ENCODE measurements at places on chromosomes 5 and 9. TPM values are rescaled to one million over a fixed set of nuclear protein-coding genes. Genes with fewer than 3 reads are reported as not detected.

Gene TIMD4
- polyA plus RNA-seq = 0.51 TPM

Gene PTPN3
- polyA plus RNA-seq = 25.3 TPM

GRCh38 chr9:78756813-78757510 is 460.0 kb downstream of the PSAT1 start:
- no peaks in the 10 kb centered on the region for H3K36me3 ChIP-seq
- no peak for DNase-seq
- H3K27me3 ChIP-seq = no peaks in the 10 kb centered on the region
- H3K4me1 ChIP-seq = no peaks in the 10 kb centered on the region
- H3K27ac ChIP-seq = no peak overlapping the region

DNA sequence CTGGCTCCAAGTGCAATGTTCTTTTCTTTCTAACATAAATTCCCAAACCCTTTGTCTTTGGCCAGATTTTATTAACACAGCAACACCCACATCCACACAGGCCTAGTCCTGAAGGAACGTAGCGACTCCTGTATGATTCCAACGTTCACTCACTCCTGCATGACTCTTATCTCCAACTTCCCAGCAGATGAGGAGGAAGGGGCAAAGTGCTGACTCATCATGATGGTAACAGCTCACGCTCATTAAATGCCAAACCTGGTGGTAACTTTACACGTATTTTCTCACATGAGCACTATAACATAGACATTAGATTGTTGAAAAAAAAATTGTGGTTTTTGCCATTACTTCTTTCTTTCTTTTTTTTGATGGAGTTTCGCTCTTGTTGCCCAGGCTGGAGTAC is 1349.5 kb downstream of the EFNA5 start:
- no peak overlapping the region for H3K27ac ChIP-seq
- H3K4me3 ChIP-seq = no peak overlapping the region
- H3K27me3 ChIP-seq = no peaks in the 10 kb centered on the region
- no peaks in the 10 kb centered on the region for H3K36me3 ChIP-seq
- H3K4me1 ChIP-seq = no peaks in the 10 kb centered on the region

DNA sequence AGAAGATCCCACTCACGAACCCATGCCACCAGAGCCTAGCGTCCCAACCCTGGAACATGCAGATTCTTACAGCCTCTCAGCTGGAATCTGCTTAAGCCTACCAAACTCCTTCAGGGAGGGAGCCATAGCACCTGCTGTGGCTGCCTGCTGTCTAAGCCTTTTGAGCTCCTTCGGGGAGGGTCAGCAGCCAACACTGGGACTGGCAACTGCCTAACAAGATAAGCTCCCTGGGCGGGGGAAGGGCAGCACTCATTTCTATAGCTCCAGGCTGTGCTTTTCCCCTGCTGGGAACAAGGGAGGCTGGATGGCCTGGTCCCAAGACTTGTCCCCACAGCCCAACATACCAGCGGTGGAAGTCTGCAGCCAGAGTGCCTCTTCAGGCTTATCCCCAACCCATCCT is 199.1 kb upstream of the OR13F1 start:
- H3K27me3 ChIP-seq = no peaks in the 10 kb centered on the region
- no peaks in the 10 kb centered on the region for H3K4me1 ChIP-seq
- no peak for DNase-seq

- peak; percentile 14 for DNase-seq
- no peaks in the 10 kb centered on the region for H3K36me3 ChIP-seq
- peaks cover 25% of the 10 kb centered on the region for H3K4me1 ChIP-seq
- no peak overlapping the region for H3K27ac ChIP-seq
These were observed 87.1 kb downstream of the ANXA2R start for GRCh38 chr5:42953041-42953440.

DNA sequence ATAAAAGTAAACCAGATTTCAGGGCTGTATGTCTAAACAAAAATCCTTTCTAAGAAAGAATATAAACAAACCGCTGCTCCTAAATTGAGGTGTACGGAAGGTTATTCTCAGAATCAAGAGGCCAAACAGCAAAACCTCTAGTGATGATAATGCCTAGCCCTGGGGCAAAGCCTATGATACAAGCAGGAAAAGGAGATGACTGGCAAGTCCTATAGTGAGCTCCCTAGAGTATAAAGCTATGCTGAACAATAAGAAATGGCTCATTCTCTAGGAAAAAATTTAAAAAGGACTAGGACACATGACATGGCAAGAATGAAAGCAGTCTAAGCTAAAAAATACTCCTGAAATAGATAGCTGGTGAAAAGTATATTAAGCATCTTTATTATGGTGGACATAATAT is 187.1 kb downstream of the BNC2 start:
- no peak overlapping the region for H3K27ac ChIP-seq
- no peak overlapping the region for H3K4me3 ChIP-seq
- H3K27me3 ChIP-seq = no peaks in the 10 kb centered on the region
